ENCODE measurements at places on chromosomes 5 and 9.

GRCh38 chr5:175922192-175922885 lies 45.8 kb downstream of the THOC3 start:
- DNase-seq = no peak

DNA sequence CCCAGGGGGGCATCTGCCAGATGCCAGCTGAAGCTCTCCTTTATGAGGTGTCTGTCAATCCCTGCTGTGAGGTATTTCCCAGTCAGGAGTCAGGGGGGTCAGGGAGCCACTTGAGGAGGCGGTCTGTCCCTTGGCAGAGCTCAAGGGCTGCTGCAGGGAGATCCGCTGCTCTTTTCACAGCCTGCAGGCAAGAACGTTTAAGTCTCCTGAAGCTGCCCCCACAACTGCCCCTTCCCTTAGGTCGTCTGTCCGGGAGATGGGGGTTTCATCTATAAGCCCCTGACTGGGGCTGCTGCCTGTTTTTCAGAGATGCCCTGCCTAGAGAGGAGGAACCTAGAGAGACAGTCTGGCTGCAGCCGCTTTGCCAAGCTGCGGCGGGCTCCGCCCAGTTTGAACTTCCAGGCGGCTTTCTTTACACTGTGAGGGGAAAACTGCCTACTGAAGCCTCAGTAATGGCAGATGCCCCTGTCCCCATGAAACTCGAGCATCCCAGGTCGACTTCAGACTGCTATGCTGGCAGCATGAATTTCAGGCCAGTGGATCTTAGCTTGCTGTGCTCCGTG lies 148.3 kb downstream of the RPS23 start:
- DNase-seq = no peak

DNA sequence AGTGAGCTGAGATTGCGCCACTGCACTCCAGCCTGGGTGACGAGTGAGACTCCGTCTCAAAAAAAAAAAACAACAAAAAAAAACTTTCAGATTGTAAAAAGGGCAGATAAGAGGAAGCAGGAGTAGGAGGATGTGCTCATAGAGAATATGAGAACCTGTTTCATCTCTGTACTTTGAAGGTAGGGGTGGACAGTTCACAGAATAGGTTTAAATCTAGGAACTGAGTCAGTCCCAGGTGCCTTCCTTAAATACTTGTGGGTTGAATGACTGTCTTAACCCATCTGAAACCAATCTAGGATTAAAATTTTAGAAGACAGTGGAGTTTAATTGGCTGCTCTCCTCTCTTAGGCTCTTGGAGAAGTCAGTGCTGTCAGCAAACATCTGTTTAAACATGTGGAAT lies 12.4 kb downstream of the POLK start:
- DNase-seq = no peak

GRCh38 chr9:89679016-89679415 lies 74.2 kb downstream of the GADD45G start:
- DNase-seq = no peak

DNA sequence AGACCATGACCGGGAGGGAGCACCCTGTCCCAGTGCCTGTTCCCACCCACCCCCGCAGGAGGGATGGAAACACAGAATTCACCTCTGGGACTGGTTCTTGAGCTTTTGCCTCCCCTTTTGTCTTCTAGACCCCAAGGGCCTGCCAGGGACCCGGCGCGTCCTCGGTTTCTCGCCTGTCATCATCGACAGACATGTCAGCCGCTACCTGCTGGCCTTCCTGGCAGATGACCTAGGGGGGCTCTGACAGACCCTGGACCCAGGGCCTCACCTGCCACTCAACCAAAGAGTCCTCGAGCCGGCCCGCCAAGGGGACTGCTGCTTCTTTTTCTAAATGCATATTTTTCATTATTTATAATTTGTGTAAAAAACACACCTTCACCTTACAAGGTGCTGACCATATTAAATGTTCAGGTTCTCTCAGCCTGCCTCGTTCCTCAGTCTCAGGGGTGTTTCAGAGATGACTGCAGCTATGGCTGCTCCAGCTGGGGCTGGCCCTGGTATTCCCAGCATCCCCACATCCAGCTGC lies 16.9 kb downstream of the CARD19 start:
- DNase-seq = no peak

DNA sequence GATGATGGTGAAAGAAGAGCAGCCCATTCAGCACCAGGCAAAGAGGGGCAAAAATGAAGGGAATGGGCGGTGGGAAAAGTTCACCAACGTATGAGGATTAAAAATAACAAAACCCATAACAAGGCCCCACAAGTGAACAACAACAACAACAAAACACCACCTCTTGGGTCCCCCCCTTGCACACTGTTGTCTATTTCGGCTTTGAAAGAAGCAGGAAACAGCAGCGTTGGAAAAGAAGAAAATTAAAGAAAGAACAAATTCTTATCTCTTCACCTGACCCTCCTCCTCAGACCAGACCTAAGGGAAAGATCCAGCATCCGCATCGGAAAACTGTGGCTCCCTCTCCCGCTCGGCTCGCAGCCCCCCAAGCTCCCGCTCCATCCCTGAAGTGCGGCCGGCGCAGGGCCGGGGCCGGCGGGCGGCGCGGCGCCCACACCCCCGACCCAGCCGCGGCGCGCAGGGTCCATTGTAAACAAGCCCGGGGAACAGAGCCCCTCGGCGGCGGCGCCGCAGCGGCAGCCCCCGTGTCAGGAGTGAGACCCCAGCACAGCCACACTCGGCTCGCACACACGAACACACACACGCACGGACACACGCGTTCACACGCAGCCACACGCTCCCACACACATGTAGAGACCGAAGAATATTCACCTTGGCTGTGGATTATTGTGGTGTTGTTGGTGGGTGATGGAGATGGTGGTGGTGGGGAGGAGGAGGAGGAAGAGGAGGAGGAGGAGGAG lies 535 bp downstream of the RFX3 start:
- no peak for DNase-seq

- no peak for DNase-seq
Observed at GRCh38 chr9:94534901-94535300, 20.0 kb upstream of the PCAT7 start.

GRCh38 chr9:5869315-5870019 lies 21.2 kb upstream of the MLANA start:
- no peak for DNase-seq

DNA sequence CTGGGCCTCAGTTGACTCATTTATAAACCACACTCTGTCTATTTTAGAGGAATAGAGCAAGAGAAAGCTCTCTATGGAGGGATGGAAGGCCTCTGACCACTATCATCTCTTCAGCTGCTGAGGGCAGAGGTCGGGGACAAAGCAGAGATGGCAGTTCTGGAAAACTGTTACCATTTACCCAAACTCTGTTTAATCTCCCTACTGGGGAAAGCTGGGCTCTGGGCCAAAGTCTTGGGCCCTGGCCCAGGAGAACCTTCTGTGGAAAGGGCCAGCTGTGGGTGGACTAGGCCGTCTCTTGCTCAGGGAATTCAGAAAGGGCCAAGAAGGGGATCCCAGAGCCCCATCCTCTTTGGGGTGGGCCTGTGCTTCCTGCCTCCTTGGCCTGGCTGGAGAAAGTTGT lies 100.0 kb downstream of the PSD2 start:
- peak; percentile 3 for DNase-seq

DNA sequence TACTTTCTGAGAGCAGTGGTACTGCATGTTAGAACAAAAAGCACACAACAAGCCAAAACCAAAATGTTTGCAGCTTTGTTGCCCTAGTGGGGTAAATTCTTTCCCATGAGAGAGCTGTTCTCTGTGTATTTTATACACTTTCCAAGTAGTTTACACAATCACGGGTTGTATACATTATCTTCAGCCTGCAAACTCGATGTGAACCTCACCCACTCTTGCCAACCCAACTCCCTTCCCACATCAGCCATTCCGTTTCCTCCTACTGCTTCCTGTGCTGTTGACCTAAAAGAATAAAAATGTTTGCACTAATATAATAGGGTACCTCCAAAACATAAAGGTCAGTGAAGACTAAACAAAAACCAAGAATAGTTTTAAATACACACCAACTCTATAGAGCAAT lies 47.0 kb downstream of the IQGAP2 start:
- no peak for DNase-seq

- DNase-seq = no peak
Observed at GRCh38 chr5:95262933-95263660, 21.8 kb downstream of the MCTP1 start.

Data from hippocampal formation (tissue), 2 donors.